ENCODE measurements at places on chromosomes 5 and 9. TPM values are rescaled to one million over a fixed set of nuclear protein-coding genes. Genes with fewer than 3 reads are reported as not detected.

- DNase-seq, result no peak
- H3K4me1 ChIP-seq, result peaks cover 24% of the 10 kb centered on the region
- H3K27me3 ChIP-seq, result no peaks in the 10 kb centered on the region
- peaks cover 5% of the 10 kb centered on the region for H3K36me3 ChIP-seq
- peak overlapping the region; percentile 68 for H3K4me3 ChIP-seq
Measured at GRCh38 chr5:170863646-170864045, 1.8 kb downstream of the RANBP17 start.

DNA sequence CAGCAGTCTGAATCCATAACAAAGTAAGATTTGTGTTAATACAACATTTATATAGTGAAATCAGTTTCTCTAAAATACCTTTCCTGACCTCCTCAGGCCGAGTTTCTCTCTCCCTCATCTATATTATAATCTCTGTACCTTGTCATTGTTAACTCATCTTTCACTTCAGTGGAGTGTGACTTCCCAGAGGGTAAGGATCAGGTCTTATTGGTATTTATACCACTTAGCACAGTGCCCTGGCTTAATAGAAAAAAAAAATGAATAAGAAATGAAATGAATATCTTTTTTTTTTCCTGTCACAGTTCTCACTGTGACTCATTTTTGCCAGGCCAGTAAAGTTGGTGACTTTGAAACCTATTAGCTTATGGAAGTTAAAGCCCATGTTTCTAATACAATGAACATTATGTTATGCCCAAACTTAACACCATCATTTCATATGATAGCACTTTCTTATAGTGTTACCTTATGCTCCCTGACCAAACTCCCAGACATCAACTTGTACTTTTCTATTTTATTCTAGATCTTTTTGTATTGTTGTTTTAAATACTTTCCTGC lies 90.1 kb downstream of the NR3C1 start:
- no peak overlapping the region for H3K4me3 ChIP-seq
- H3K27me3 ChIP-seq, result no peaks in the 10 kb centered on the region
- DNase-seq, result no peak
- peaks cover 55% of the 10 kb centered on the region for H3K36me3 ChIP-seq

- no peaks in the 10 kb centered on the region for H3K36me3 ChIP-seq
- DNase-seq, result peak; percentile 31
- no peak overlapping the region for H3K27ac ChIP-seq
- H3K4me3 ChIP-seq, result peak overlapping the region; percentile 59
- peaks cover 13% of the 10 kb centered on the region for H3K27me3 ChIP-seq
- H3K4me1 ChIP-seq, result no peaks in the 10 kb centered on the region
Measured at GRCh38 chr9:34701023-34701768, 8.7 kb downstream of the CCL21 start.

- DNase-seq, result peak; percentile 32
- no peaks in the 10 kb centered on the region for H3K27me3 ChIP-seq
- no peak overlapping the region for H3K4me3 ChIP-seq
- H3K4me1 ChIP-seq, result peaks cover 15% of the 10 kb centered on the region
- peaks cover 7% of the 10 kb centered on the region for H3K36me3 ChIP-seq
- H3K27ac ChIP-seq, result no peak overlapping the region
Measured at GRCh38 chr9:12697719-12698118, 4.5 kb downstream of the TYRP1 start.

The ENHO gene
- not detected for total RNA-seq

The C9orf50 gene
- not detected for total RNA-seq
